ENCODE measurements at places on chromosomes 5 and 9.

GRCh38 chr5:40681363-40682153, 1.8 kb downstream of the PTGER4 start:
- DNase-seq, result no peak

DNA sequence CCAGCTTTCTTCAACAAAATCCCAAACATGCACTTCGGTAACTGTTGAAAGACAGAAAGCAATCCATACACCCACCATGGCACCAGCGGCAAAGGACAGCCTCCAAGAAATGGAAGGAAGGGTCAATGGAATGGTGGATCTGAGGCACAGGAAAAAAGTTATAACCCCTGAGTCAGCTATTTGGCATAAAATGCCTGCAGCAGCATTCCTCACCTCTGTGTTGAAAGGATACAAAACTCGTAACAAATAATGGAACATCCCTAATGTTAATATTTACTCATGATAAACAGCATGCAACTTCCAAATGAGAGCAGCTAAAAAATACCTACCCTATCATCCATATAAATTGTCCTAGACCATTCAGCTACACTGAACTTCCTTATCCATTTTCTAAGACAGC, 9.4 kb downstream of the FBXW11 start:
- DNase-seq, result no peak

GRCh38 chr5:1112596-1113331, 901 bp upstream of the SLC12A7 start:
- DNase-seq, result no peak

- DNase-seq, result no peak
These were observed 2.0 kb upstream of the FAF2 start for GRCh38 chr5:176446028-176446665.

- no peak for DNase-seq
These were observed 7.2 kb downstream of the GAPT start for GRCh38 chr5:58498340-58498942.

GRCh38 chr9:27392451-27392850, 95.5 kb upstream of the EQTN start:
- no peak for DNase-seq

GRCh38 chr9:37432020-37432419, 9.5 kb downstream of the GRHPR start:
- no peak for DNase-seq

DNA sequence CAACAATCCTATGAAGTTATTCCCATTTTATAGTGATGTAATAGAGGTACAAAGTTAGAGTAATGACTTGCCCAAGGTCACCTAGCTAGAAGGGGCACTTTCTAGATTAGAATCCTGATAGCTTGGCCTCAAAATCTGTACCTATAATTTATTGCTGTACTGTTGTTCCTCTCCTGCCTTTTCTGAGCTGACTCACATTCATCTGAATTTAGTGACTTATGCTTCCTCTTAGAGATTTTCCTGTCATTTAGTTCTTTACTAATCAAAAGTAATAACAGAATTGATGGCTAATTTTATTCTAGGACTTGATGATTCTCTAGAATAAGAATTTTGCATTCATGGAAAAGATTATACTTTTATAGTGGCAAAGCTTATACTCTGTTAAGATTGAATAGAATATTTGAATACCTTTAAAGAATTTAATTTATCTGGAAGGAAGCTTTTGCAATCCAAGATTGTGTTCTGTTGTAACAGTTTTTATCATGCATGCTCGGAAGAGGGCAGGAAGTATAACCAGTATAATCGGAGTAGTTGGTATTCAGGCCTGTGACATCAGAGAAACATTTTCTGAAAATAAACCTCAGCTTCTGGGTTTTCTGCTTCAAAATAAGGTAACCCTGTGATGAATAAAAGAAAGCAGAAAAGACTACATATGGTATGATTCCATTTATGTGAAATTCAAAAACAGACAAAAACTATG, 21.3 kb downstream of the CYSTM1 start:
- DNase-seq, result no peak
